T-helper 9 cell (primary cell): ENCODE measurements at places on chromosomes 3 and 15.

DNA sequence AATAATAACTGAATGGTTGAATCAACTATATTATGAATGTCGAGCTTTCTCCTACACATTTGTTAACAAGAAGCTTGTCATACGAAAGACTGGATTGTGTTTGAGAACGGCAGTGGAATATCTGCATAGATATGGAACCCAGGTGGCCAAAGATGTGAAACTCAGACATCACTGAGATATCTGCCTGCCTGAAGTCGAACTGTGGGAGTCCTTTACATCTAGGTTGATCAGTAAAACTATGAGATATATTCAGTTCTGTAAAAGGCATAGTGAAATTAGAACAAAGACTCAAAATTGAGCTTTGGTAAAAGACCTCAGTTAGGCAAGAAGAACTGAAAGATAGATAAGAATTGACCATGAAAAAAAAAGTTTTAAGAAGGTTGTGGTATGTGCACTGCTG is 41.5 kb upstream of the TOP2B start:
- DNase-seq, result no peak

DNA sequence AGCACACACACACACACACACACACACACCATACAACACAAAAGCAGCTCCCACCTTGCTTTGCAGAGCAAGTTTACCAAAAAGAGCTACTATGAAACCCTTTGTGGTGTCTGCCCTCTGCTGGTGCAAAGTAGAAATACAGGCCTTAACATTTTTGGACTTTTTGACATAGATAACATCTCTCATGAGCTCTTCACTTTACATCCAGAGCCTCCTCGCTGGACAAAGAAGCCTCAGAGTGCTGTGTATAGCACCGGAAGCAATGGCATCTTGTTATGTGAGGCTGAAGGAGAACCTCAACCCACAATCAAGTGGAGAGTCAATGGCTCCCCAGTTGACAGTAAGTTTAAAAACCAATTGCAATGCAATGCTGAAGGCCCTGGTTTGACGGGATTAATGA is 157.9 kb downstream of the CHL1 start:
- no peak for DNase-seq

- DNase-seq, result no peak
Measured at GRCh38 chr3:119647843-119648575, 12.4 kb downstream of the POPDC2 start.

GRCh38 chr3:175316799-175317198 is 457.7 kb downstream of the NAALADL2 start:
- DNase-seq, result no peak
